ENCODE measurements at places on chromosomes 4 and X. TPM values are rescaled to one million over a fixed set of nuclear protein-coding genes. Genes with fewer than 3 reads are reported as not detected.

DNA sequence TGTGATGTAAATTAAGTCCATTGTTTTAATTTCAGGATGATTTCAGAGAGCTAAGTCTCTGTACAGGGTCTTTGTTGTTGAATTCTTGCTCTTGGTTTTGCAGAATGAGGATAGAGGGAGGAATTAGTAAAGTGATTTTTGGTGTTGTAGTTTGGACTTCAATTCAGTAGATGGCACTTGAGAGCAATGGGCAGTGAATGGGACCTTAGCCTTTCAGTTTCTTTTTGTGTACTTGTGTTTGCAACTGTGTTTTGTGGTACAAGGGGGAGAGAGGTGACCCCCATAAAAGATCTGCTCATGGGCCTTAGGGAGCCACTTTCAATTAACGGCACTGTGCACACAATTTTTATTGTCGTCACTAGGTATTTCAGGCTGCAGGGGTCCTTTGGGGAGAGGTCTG is 340.0 kb downstream of the DCAF12L2 start:
- H3K36me3 ChIP-seq: no peaks in the 10 kb centered on the region
- H3K4me3 ChIP-seq: no peak overlapping the region
- H3K27me3 ChIP-seq: no peaks in the 10 kb centered on the region
- DNase-seq: no peak

DNA sequence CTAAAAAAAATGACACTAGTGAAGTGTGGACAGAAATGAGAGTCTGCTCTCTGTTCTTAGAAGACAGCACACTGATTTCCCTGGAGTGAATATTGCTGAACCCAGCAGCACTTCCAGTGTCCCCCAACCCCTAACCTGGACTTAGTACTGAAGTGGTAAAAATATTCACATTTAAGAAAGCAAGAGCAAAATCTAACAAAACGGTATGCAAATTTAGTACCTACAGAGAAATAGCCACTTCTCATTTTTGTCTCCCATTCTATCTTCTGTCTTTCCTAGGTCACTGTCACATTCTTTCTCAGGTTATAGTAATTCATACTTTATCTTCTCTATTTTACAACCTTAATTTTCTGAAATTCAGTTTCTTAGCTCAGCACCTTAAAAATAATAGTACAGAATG is 274.7 kb downstream of the CFAP299 start:
- DNase-seq: no peak
- H3K27ac ChIP-seq: no peak overlapping the region
- H3K4me1 ChIP-seq: peaks cover 11% of the 10 kb centered on the region
- H3K4me3 ChIP-seq: no peak overlapping the region
- H3K36me3 ChIP-seq: no peaks in the 10 kb centered on the region
- no peaks in the 10 kb centered on the region for H3K27me3 ChIP-seq

GRCh38 chr4:126825083-126825482 is 807.7 kb upstream of the INTU start:
- no peaks in the 10 kb centered on the region for H3K27me3 ChIP-seq
- H3K36me3 ChIP-seq: no peaks in the 10 kb centered on the region
- no peak for DNase-seq
- no peak overlapping the region for H3K27ac ChIP-seq
- H3K4me3 ChIP-seq: no peak overlapping the region

The CXorf65 gene
- total RNA-seq: not detected

The PPEF2 gene
- total RNA-seq: not detected

- peak overlapping the region; percentile 81 for H3K27ac ChIP-seq
- H3K36me3 ChIP-seq: no peaks in the 10 kb centered on the region
- peaks cover 18% of the 10 kb centered on the region for H3K4me1 ChIP-seq
Measured at GRCh38 chr4:176259330-176260090, 9.5 kb downstream of the ASB5 start.

All from osteoblast (primary cell).